Aorta (tissue), 5 donors: ENCODE measurements at places on chromosomes 13 and 19.
A peak's percentile ranks its signal among the peaks of the same experiment; 100 is the strongest.

GRCh38 chr13:81388400-81388799 lies 1047.5 kb upstream of the SPRY2 start:
- DNase-seq = no peak

DNA sequence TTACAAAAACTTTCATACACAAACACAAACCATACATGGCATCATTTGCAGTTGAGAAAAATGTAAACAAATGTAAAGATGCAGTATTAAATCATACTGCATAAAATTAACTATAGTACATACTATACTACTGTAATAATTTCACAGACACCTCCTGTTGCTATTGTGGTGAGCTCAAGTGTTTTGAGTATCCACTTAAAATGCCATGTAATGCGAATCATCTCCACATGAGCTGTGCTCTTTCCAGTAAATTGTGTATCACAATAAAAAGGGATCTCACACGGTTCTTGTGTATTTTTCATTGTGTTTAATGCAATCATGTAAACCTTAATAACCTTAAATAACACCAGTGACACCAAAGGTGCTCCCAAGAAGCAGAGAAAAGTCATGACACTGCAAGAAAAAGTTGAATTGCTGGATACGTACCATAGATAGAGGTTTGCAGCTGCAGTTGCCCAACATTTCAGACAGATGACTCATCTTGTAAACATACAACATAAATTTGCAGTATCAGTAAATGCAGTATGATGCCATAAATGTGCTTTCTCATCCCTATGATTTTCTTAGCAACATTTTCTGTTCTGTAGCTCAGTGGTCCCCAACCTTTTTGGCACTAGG lies 166.6 kb downstream of the RAP2A start:
- DNase-seq = no peak

DNA sequence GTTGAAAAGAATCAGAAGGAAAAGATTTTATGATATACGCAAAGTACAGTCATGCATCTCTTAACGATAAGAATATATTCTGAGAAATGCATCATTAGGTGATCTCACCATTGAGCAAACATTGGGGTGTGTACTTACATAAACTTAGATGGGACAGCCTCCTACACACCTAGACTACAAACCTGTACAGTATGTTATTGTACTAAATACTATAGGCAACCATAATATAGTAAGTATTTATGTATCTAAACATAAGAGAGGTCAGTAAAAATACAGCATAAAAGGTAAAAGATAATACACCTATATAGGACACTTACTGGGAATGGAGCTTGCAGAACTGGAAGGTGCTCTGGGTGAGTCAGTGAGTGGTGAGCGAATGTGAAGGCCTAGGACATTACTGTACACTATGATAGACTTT lies 254.6 kb downstream of the SPRY2 start:
- DNase-seq = no peak

DNA sequence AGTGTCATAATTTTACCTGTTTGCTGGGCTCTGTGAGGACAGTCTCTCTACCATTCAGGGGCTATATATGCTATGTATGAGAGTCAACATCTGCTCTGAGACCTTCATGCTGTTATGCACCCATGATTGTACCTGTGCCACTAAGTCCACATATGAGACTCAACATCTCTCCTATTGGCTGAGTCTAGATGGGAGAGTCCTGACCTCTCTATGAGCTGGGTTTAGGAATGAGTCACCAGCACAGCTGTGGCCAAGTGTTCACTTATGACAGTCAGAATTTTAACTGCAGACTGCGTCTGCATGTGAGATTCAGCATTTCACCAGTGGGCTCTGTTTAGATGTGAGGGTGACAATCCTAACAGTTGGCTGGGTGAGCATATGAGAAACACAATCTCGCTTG lies 49.5 kb downstream of the ZNF729 start:
- DNase-seq = no peak

- DNase-seq = no peak
These were observed 97.5 kb downstream of the RAB20 start for GRCh38 chr13:110463871-110464510.

GRCh38 chr13:113996912-113997745 lies 23.3 kb upstream of the C13orf46 start:
- peak; percentile 63 for DNase-seq

DNA sequence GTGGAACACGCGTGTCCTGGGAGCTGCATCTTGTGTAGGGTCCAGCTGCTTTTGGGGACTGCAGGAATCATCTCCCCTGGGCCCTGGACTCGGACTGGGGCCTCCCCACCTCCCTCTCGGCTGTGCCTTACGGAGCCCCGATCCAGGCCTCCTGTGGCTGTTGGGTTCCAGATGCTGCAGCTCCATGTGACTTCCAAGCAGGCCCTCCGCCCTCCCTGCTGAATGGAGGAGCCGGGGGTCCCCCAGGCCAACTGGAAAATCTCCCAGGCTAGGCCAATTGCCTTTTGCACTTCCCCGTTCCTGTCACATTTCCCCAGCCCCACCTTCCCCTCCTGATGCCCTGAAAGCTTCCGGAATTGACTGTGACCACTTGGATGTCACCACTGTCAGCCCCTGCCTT lies 6.2 kb upstream of the PGLS start:
- no peak for DNase-seq
